ENCODE measurements at places on chromosomes 7 and 10. TPM values are rescaled to one million over a fixed set of nuclear protein-coding genes. Genes with fewer than 3 reads are reported as not detected.

Gene PAPOLB
- 0.25 TPM for total RNA-seq

DNA sequence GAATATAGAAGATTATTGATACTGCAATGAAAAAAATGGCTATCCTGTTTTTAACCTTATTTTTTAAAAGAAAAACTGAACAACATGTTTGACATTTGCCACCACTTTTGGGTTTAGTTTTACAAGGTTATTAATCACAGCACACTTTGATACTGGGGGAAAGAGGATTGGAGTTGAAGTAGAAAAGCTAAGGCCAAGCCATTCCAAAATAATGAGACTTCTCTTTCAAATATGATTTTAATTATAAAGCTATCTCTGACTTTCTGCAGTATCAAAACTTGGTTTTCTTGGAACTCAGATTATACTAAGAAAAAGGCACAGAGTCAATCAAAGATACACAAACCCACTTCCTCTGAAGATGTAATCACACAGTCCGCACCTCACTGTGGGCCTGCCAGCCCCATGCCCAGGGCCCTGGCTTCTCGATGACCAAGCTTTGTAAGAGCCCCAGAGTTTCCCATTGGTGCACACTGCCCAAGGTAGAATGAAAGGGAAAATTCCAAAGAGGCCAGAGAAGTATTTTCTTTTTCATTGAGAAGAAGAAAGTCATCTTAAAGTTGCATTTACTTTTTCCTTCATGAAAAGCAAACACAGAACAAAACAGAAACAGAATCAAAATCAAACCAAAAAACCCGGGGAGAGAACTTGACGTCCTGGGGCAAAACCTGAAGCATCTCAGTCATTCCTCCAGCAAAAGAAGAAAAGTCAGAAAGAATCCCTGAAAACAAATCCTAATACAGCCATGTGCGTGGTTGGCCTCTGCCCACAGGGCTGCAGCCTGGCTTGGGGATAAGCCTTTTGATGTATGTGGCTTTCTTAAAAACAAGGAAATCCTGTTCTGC is 187.7 kb upstream of the KLF6 start:
- DNase-seq, result no peak

GRCh38 chr10:60664859-60665258 is 113.4 kb upstream of the CDK1 start:
- no peak for DNase-seq

DNA sequence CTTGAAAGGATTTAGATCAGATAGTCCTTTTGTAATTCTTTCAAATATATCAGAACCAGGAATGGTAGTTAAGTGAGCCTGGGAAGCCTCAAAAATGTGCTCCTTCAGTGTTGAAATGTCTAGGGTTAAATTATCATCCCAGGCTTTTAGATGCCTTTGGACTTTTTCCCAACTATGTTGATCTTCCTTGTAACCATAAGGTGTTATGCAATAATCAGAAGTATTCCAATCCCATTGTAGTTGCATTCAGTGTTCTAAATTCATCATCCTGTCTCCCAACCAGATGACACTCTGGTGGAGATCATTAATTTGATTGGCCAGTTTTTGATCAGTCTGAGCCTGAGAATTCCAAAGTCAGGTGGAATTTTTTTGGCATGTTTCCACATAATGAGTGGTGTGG is 35.1 kb upstream of the AKR1C2 start:
- DNase-seq, result no peak

Gene BBIP1
- 12.5 TPM for total RNA-seq

GRCh38 chr10:79409726-79410085 is 35.7 kb downstream of the ZCCHC24 start:
- no peak for DNase-seq

Gene BTBD16
- not detected for total RNA-seq

Gene H2BK1
- not detected for total RNA-seq

- no peak for DNase-seq
These were observed 2.4 kb downstream of the FEZF1 start for GRCh38 chr7:122301858-122302760.
